ENCODE measurements at places on chromosomes 6 and 20. TPM values are rescaled to one million over a fixed set of nuclear protein-coding genes. Genes with fewer than 3 reads are reported as not detected.

The TNF gene
- polyA plus RNA-seq: 0.17 TPM

The MTO1 gene
- polyA plus RNA-seq: 38.6 TPM

The DLK2 gene
- polyA plus RNA-seq: 1.00 TPM

The TNFRSF21 gene
- 29.9 TPM for polyA plus RNA-seq

The CENPQ gene
- polyA plus RNA-seq: 18.3 TPM

The POU5F1 gene
- polyA plus RNA-seq: 6.5 TPM

The TGM3 gene
- 0.43 TPM for polyA plus RNA-seq

The CALHM6 gene
- 3.6 TPM for polyA plus RNA-seq

The COL21A1 gene
- polyA plus RNA-seq: 124 TPM

The OR2H2 gene
- polyA plus RNA-seq: 0.20 TPM
